ENCODE measurements at places on chromosomes 7 and 10.
A peak's percentile ranks its signal among the peaks of the same experiment; 100 is the strongest.

GRCh38 chr10:125332548-125333208, 172.3 kb upstream of the CTBP2 start:
- no peak for DNase-seq

- no peak for DNase-seq
Observed at GRCh38 chr10:110916554-110917346, 2.2 kb downstream of the BBIP1 start.

- no peak for DNase-seq
Observed at GRCh38 chr10:60934215-60935175, 9.5 kb downstream of the RHOBTB1 start.

- DNase-seq: no peak
Observed at GRCh38 chr7:137423321-137423720, 79.8 kb upstream of the PTN start.

- no peak for DNase-seq
Observed at GRCh38 chr7:150797661-150798060, 2.5 kb downstream of the TMEM176B start.

DNA sequence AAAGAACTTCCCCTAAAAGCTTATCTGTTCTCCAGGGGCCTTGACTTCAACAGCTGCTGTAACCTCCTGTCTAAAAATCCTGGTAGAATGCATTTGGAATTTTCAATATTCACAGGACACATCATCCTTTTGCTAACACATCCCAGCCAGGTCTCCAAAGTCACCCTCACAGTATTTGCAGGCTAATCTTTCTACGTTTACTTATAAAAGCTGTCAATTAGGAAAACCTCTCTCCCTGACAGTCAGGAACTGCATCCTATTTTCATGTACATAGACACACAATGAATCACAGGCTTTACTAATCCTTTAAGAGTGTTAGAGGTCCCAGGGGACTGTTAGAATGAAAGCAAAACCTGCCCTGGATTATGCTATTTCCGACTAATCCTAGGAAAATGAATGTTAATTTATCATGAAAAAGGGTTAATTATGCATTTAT, 102.2 kb downstream of the GFRA1 start:
- DNase-seq: no peak

DNA sequence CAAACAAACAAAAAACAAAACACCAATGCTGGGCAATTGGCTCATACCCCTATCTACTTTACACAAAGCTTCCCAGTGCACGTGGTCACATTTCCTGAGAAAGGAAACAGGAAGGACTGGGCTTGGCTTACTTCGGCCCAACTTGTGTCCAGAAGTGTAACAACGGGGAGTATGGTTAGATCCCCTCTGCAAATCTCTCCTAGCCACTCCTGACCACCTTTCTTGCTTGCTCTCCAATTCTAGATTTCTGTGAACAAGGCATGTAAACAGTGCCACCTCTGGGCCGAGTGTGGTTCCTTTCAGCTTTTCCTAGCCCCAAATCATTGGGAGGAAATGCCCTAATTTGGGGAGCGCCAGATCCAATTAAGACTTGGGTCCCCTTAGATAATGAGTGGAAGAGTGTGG, 21.0 kb upstream of the FRAT2 start:
- DNase-seq: no peak

DNA sequence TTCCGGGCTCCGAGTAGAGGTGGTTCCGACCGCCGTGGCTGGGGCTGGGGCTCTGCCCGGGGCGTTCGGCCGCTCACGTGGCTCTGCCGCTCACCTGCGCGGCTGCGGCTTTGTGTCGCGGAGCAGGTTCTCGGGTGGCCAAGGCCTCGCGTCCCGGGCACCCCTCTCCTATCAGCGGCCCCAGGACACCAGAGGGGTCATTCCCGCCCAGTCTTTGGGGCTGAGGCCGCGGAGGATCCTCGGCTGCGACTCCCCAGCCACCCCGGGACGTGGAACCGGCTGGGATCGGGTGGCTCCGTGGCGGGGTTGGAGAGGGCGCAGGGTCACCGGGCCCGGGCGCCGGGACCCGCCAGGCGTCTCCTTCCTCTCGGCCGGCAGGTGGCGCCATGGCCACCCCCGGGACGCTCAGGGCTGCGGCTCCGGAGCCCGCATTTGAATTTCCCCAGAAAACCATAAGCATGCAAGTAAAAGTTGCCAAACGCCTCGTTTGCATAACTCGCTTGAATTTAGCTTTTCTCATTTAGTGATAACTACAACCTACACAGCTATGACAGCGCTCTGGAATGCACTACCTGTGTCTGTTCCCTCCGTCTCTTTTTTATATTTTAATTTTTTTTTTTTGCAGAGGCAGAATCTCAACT, 1.2 kb downstream of the COL26A1 start:
- DNase-seq: peak; percentile 17

- DNase-seq: no peak
Observed at GRCh38 chr10:20659225-20659624, 237.9 kb downstream of the NEBL start.

DNA sequence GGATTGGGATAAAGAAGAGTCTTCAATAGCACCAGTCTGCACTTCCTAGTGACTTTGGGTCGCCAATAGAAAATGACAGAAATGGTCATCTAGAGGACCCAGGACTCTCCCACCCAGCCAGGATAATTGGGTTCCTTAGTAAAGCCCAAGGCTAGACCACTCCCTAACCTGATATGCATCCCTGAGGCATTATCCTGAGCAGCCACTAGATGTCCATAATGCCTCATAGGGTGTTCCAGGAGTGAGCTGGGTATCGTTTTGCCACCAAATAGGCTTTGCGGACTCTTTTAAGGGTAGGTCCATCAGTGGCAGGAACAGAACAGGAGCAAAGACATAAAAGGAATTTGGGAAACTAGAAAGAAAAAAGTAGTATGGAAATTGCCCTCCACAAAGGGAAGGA, 4.5 kb upstream of the LRRC4 start:
- DNase-seq: no peak

GRCh38 chr10:32995066-32995622, 37.1 kb upstream of the ITGB1 start:
- no peak for DNase-seq

DNA sequence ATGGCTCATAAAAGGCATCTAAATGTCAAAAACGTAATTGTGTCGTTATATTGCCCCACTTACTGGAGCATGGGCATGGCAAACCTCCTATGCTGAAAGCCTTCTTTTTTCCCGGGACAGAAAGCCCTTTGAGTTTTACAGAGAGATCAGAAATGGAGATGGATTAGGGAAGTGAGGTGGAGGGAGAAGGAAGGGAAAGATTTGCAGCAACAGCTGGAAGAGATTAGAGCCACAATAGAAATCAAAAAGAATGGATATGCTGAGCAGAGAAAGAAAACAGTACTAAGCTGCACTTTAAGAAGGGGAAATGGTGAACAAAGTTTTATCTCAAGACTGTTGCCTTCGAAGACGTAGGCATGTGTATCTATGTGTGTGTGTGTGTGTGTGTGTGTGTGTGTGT, 97.2 kb upstream of the PCGF5 start:
- DNase-seq: no peak

DNA sequence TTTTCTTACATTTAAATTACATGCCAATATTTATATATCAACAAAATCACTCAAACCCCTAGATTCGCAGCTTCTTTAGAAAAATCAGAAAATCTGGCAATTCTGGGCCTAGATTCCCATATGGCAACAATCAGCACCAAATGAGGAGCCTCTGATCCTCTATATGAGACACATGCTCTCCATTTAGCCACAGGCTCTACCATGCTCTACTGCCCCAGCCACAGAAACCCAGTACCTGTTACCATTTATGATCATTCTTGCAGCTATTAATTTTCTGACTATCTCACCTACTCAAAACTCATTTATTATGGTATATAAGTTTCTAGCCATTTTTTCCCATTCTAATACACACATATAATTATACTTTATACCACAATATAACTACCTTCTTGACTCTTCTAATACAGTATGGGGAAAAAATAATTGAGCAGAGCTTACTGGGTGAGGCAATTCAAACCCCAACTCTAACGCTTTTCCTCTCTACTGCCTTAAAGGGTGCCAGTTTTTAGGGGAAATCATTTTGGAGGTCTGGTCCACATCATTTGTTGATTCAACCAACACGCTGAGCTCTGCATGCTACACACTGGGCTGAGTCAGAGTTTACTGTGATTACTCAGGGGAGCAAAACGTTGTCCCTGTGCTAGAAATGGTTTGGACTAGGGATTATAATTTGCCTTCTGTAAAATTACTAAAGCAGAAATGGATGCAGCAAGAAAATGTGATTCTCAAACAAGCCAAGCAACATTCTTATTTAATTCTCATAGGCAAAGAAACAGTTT, 11.6 kb downstream of the PDLIM1 start:
- no peak for DNase-seq

GRCh38 chr7:27709137-27710075, 30.6 kb upstream of the TAX1BP1 start:
- no peak for DNase-seq

DNA sequence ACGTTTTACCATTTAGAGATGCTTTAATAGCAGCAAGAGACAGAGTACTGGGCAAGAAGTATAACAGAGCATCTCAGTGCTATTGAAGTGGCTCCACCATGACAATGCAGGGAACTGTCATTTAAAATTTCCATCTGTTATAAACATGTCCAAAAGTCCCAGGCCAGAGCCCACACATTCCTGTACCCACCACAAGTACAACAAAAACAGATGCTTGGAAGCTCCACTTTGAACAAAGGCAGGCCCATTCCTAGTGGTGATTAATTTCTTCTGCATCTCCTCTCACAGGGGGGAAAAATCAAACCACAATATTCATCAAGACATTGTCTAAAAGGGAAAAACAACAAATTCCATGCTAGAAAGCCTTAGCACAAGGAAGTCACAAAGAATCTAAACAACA, 627.9 kb downstream of the PARD3 start:
- DNase-seq: no peak

- DNase-seq: no peak
Observed at GRCh38 chr10:17348501-17349349, 105.7 kb downstream of the ST8SIA6 start.

DNA sequence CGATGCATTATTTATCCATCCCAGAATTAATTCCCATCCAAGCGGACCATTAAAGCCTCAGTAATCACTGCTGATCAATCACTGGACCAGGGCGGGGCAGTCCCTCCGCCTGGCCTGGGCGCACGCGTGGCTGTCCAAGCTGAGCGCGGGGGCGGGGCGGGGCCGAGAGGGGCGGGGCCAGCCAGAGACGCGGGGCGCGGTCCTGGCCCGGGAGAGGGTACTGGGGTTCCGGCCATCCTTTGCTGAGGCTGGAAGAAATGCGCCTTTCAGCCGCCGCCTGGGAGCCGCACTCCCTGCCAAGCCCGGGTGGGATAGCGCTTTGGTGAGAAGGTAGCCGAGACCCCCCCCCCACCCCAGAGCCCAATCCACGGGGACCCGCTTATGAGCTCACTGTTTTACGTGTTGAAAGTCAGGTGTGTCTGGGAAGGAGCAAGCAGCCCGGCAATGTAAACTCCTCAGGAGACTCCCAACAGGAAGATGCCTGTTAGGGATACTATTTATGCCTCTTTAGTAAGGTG, at the start of gene ARHGAP22:
Gene ARHGAP22, minus strand, starts transcription at position 83 of the 518 bp plus-strand sequence. CDS start 277 bp downstream, outside the sequence.
- no peak for DNase-seq

DNA sequence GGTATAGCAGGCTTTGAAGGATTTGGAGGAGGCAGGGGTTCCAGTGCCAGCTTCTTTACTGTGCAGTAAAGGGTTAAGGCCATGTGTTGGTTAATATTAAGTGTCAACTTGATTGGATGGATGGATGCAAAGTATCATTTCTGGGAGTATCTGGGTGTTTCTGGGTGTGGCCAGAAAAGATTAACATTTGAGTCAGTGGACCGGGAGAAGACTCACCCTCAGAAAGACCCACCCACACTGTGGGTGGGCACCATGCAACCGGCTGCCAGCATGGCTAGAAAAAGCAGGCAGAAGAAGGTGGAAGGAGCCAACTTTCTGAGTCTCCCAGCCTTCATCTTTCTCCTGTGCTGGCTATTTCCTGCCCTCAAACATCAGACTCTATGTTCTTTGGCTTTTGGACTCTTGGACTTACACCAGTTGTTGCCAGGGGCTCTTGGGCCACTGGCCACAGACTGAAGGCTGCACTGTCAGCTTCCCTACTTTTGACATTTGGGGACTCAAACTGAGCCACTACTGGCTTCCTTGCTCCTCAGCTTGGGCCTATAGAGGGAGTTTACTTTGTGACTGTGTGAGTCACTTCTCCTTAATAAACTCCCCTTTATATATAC, 6.8 kb upstream of the TRUB1 start:
- DNase-seq: no peak

DNA sequence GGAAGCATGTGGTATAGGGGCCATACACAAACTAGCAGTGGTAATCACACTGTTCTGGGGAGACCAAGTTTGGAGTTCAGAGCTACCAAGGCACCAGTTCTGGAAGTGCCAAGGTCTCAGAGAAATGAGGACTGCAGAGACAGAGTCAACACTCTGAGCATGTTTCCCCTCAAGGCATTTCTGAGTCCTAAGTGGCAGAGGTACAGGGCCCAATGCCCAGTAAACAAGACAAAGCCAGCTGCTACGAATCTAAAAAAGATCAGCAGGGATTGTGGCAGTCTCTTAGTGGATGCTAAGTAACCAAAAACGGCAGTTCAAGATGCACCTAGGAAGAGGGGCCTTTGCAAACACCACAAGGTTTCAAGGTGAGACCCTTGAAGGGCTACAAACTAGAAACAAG, 271.9 kb downstream of the TNS3 start:
- no peak for DNase-seq

DNA sequence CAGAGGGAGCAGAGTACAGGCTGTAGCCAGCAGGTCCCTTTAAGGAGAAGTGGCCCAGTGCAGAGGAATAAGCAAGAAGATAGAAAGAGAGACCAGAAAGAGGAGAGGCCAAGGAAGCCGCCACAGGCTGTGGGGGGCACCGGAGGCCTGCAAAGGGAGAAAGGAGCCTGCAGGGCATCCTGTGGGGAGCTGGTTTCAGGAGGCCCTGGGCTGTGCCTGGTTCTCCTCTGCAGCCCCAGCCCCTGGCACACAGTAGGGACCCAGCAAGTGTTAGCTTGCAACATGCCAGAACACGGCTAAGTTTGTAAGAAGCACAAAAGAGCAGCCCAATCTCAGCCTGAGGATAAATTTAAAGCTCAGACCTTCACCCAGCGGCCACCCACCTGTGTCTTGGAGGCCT, 12.3 kb upstream of the C10orf71 start:
- DNase-seq: no peak

DNA sequence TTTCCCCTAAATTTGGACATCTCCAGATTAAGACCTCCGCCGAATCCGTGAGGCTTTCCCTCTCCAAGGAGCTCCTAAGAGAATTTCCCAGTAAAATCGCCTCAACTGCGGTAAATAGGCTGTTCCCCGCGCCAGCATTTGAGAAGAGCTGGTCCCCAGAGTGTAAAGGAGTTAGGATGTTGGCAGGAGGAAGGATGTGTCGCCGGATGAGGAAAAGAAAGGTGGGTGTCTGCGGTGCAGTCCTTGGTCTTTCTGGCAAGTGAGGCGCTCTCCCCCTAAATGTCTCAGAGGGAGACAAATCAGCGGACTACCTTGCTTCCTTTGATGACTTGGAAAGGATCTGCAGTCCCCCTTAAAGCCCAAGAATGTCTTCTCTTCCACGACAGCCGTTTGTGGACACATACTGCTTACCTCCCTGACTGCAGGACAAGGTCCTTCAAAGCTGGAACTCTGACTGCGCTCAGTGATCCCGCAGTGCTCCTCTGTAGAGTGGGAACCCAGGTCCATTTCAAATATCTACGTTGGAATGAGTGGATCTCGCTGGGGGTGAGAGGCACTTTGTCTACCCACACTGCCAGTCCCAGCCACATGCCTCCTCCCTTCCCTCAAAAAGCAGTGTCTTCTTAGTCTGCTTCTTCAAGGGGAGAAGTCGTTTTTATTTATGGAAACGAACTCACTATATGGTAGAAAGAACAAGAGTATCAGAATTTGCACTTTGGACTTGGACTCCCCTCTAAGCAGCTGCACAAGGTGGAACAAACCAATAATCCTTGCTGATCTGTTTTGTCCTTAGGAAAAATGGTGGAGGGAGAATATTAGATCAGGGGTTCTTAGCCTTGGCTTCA, 1.1 kb upstream of the DLG5 start:
- DNase-seq: no peak

All from CMK (cell line).